ENCODE measurements at places on chromosomes 7 and 10.

GRCh38 chr7:35714862-35715261 is 19.9 kb upstream of the HERPUD2 start:
- no peak for DNase-seq

DNA sequence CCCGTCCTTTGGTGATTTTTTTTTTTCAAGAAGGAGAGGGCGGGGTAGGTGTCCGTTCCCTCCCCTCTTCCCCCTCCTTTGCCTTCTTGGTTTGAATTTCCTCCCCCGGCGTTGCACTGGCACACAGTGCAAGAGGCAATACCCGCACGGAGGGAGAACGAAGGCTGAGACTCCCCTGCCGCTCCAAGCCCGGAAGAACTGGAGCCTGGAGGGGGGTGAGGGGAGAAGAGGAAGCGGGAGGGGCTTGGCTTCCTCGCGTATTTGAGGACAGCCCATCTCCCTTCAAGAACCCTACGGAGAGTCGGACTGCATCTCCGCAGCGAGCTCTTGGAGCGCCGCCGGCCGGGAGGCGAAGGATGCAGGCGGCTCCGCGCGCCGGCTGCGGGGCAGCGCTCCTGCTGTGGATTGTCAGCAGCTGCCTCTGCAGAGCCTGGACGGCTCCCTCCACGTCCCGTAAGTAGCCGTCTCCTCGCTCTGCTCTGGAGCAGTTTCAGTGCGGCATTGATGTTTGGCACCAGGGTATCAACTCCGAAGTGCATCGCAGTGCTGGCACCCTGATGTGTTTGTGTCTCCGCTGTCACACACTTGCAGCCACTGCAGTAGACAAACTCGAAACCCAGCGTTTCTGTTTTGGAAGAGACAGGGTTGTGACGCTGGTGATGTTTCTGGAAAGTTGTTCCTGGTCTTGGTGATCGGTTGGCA is at the start of gene CNTNAP2:
CNTNAP2 (plus strand) TSS at position 281 of the 702 bp plus-strand sequence; CDS start at position 357, 76 bp downstream.
- DNase-seq = no peak

DNA sequence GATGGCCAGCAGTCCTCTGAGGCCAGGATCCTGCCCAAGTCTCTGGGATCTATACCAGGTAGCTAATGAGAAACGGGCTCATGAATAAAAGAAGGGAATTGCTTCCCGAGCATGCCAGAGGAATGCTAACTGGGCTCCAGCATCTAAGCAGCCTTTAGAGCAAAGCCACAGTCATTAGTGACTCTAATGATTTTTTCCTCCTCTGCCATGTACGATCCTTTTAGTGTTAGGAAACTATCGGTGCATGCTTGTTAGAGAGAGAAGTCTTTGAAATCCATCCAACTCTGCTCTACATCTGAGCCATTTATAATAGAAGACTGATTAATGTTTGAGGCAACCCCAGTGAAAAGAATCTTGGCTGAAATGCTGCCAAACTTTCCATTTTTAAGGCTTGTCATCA is 124.9 kb upstream of the TCERG1L start:
- no peak for DNase-seq

DNA sequence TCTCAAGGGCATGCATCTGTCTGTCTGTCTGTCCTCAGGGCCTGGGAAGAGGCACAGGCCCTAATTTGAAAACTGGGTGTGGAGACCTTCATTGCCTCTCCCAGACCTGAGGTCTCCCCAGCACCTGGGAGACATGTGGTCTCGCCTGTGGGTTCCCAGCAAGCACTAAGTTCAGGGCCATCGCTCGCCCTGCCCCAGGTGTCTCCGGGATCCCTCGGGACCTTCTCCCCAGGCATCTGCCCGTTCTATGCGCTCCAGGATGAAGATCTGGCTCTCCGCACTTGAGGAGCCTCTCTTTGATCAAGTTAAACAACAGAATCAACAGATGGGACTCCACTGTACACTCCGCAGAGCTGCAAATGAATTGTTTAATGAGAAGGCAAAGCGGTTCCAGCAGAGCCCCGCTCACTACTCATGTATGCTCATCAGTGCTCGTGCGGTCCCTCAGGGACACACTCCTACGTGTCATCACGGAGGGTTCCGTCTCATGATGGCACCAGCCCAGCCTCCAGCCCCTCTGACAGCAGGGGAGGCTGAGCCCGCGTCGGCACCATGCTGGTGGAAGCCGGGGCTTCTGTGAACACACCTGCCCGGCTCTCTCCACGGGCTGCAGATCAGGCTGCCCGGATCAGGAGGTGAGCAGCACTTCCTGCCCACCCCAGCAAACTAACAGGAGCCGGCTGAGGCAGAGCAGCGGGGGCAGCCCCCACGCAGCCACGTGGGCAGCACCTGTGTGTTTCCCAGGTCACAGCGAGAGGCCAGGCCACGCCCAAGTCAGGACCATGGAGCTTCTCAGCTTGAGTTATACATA is 132.8 kb downstream of the TCERG1L start:
- no peak for DNase-seq

GRCh38 chr10:69449841-69450240 is 1.4 kb upstream of the TSPAN15 start:
- peak; percentile 46 for DNase-seq

DNA sequence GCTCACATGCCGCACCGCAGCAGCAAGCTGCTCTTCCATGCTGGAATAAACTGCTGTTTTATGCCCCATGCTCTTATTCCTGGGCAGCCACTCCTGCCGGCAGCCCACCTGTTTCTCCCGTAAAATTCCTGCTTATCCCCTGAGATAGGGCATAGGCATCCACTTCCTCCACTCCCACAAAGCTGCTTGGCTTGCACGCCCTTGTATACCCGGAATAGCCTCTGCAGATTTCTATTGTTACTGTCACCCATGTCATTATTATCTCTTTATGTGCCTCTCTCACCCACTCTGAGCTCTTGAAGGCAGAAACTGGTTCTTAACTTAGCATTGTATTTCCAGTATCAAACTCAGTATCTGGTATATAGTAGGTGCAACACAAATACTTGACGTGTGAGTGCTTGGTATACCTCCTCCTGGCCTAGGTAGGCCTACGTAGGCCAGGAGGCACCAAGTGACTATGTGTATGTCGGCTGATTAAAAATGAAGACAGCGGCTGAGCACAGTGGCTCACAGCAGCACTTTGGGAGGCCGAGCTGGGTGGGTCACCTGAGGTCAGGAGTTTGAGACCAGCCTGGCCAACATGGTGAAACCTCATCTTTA is 193.4 kb downstream of the CCDC3 start:
- no peak for DNase-seq

- no peak for DNase-seq
These were observed 97.9 kb upstream of the FZD8 start for GRCh38 chr10:35739998-35740397.

DNA sequence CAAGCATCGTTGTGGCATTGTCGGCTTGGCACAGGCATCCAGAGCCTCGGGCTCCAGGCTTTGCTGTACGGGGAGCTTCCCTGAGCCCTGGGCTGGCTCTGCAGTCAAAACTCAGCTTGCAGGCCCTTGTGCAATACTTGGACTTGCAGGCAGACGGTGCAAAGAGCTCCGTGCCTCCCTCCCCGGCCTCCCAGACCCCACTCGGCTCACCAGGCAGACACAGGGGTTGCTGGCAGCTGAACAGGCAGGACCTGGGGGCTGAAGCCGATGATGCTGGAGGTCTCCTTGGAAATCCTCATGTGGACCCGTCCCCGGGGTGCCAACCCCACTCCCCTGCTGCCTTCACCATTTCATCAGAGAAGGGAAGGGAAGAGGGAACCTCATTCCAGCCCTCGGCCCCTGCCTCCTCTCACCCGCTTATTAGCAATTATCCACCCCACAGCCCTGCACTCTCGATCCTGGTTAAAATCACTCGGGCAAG is 59.6 kb upstream of the GNA12 start:
- DNase-seq = no peak

DNA sequence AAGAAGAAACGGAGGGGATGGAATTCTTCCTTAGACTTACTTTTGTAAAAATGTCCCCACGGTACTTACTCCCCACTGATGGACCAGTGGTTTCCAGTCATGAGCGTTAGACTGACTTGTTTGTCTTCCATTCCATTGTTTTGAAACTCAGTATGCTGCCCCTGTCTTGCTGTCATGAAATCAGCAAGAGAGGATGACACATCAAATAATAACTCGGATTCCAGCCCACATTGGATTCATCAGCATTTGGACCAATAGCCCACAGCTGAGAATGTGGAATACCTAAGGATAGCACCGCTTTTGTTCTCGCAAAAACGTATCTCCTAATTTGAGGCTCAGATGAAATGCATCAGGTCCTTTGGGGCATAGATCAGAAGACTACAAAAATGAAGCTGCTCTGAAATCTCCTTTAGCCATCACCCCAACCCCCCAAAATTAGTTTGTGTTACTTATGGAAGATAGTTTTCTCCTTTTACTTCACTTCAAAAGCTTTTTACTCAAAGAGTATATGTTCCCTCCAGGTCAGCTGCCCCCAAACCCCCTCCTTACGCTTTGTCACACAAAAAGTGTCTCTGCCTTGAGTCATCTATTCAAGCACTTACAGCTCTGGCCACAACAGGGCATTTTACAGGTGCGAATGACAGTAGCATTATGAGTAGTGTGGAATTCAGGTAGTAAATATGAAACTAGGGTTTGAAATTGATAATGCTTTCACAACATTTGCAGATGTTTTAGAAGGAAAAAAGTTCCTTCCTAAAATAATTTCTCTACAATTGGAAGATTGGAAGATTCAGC is 158.7 kb upstream of the LANCL2 start:
- no peak for DNase-seq

GRCh38 chr10:60208676-60209269 is 180.9 kb downstream of the ANK3 start:
- peak; percentile 4 for DNase-seq

Measured in DMS 273 treated with DMSO at 0.1 percent for 48 hours (cell line).